GM12864 (cell line): ENCODE measurements at places on chromosomes 5 and 9.

- no peak for DNase-seq
These were observed 15.1 kb upstream of the MAN2A1 start for GRCh38 chr5:109674596-109674995.

- no peak for DNase-seq
These were observed 207.1 kb downstream of the SGCD start for GRCh38 chr5:156534085-156534484.

GRCh38 chr5:16742938-16743337 lies 126.1 kb upstream of the RETREG1 start:
- DNase-seq, result no peak

DNA sequence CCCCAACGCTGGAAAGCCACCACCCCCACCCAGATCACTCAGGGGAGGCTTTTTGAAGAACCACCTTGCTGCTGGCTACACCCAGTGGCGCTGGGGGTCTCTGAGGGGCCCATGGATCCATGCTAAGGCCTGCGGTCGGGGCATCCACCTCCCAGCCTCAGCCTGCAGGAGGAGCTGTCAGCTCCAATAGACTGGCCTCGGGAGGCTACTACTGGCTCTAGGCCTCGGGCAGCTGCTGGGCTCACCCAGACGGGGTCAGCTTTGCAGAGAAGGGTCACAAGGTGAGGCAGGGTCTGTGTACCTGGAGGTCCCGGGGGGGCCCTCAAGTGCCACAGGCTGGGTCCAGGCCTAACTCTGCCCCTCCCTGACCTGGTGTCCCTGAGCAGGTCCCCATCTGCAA lies 193.7 kb downstream of the OLFM1 start:
- no peak for DNase-seq

GRCh38 chr5:75044406-75044805 lies 8.0 kb downstream of the GCNT4 start:
- no peak for DNase-seq

DNA sequence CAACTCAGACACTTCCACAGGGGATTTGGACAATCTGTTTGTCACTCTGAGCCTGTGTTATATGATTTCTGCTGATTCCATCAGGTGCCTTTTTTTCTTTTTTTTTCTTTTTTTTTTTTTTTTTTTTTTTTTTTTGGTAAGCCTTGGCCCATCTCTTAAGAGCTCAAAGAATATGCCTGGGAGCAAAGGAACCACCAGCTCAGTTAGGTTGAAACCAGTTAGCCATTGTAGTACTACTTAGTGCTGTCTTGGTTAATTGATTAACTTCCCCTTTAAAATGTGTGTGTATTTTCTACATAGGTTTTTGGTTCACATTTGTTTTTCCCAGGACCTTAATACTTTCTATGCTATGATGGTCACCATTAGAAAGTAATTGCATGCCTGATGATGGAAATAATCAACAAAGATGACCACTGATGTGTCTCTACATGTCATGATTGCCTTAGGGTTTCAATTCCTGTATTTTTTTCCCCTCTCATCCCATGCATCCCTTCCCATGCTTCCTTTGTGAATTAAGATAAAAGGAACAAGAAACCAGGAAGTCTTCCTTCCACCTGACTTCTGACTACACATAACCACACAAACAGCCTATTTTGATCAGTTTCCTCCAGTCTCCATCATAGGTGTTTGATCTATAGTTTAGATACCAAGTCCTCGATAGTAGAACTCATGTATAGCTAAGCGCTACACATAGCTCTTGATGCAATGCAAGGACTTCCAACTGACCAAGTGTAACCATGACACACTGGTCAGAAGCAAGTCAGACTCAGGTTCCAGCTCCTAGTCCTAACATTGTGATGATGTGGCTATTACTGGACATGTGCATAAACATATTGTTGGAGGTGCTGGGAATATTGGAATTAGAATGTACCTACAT lies 306.1 kb downstream of the EFNA5 start:
- no peak for DNase-seq

GRCh38 chr9:99294850-99295461 lies 72.9 kb downstream of the SEC61B start:
- DNase-seq, result no peak

GRCh38 chr5:176621661-176622079 lies 8.7 kb downstream of the SNCB start:
- DNase-seq, result no peak

GRCh38 chr5:6859951-6860638 lies 146.9 kb downstream of the TENT4A start:
- no peak for DNase-seq

- no peak for DNase-seq
These were observed 64.7 kb downstream of the MEF2C start for GRCh38 chr5:88818296-88818695.

DNA sequence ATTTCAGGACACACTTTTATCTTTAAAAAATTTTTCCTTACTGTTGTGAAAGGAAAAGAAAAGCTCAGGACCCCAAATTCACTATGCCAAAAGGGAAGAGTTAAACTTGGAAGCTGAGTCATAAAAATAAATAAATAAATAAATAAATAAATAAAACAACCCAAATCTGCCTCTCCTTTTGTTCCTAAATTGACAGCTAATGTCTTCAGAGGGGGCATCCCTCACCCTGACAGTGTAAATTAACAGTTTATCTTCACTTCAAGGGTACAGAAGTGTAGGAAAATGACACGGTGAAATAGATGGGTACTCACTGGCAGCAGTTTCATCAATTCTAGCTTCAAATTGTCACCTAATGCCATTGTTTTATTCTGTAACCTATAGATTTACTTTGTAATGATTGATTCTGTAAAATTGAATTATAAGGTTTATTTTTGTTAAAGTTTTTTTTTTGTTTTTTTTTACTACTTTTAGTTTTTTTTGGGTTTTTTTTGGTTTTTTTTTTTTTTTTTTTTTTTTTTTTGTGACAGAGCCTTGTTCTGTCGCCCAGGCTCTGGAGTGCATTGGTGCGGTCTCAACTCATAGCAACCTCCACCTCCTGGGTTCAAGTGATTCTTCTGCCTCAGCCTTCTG lies 18.5 kb upstream of the ANXA1 start:
- no peak for DNase-seq

DNA sequence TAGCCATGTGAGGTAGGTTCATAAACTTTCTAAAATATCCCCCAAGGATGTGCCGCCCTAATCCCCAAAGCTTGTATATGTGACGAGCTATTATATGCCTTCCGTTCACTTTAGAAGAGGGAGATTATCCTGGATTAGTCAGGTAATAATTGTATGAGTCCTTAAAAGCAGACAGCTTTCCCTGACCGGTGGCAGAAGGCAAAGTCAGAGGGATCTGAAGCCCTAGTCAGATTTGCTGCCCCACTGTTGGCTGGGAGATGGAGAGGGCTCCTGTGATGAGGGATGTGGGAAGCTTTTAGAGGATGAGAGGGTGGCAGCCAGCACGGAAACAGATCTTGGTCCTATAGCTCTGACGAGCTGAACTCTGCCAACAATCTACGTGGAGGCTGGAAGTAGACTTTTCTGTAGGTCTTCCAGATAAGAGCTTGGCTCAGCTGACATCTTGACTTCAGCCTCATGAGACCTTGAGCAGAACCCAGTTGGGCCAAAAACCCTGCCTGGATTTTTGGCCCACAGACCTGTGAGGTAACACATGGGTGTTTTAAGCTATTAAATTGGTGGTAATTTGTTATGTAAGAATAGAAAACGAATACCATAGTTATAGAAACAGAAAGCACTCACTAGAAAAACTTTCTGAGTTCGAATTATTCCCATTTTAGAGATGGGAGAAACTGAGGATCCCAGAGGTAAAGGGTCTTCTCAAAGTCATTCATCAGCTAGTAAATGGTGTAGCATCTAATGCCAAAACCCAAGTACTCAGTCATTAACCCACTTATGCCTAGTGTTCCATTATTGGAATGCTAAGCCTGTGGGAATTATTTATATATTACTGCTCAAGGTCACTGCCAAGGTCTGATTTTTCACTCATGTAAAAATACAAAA lies 48.9 kb downstream of the SH3PXD2B start:
- no peak for DNase-seq

GRCh38 chr9:115520646-115521045 lies 402.7 kb upstream of the TNC start:
- no peak for DNase-seq

- no peak for DNase-seq
These were observed 9.9 kb downstream of the RBM27 start for GRCh38 chr5:146213210-146213826.

GRCh38 chr5:157143127-157143971 lies 684 bp upstream of the MED7 start:
- no peak for DNase-seq

- no peak for DNase-seq
These were observed 15.4 kb downstream of the LMAN2 start for GRCh38 chr5:177336112-177336511.

- no peak for DNase-seq
These were observed 1.3 kb downstream of the ZNF131 start for GRCh38 chr5:43121913-43122484.

DNA sequence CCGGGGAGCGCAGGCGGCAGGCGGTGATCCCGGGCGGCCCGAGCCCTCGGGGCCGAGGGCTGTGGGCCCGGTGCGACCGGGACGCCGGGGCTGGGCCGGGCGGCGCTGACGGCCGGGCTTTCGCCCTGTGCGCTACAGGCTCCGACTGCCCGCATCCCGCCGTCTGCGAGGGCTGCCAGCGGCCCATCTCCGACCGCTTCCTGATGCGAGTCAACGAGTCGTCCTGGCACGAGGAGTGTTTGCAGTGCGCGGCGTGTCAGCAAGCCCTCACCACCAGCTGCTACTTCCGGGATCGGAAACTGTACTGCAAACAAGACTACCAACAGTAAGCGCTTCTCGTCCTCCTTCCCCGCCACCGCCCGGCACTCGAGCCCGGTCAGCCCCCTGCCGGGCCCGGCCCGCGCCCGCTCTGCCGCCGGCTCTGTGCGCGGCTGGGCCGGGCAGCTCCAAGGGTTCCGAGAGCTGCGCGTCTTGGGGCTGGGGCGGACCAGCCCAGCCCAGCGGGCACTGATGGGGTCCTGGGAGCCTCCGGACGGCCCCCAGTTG lies 1.6 kb downstream of the LMX1B start:
- no peak for DNase-seq

- no peak for DNase-seq
These were observed 323.1 kb upstream of the DAP start for GRCh38 chr5:11084111-11084510.

DNA sequence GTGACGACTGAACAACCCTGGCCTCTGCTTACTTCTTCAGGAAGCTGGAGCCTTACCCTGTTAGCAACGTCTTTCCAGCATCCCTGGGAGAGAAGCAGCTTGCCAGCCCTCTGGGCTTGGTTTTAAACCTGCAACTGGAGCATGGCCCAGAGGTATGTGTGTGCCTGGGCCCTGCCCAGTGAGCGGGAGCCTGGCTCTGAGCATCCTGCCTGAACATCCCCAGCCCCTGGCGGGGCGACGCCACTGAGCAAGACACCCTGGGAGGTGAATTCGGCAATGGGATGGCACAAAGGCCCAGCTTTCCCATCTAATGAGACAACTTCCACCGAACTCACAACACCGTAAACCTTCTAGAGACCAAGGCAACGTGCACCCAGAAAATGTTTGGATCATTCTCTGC lies 23.6 kb downstream of the IRX4 start:
- DNase-seq, result no peak

DNA sequence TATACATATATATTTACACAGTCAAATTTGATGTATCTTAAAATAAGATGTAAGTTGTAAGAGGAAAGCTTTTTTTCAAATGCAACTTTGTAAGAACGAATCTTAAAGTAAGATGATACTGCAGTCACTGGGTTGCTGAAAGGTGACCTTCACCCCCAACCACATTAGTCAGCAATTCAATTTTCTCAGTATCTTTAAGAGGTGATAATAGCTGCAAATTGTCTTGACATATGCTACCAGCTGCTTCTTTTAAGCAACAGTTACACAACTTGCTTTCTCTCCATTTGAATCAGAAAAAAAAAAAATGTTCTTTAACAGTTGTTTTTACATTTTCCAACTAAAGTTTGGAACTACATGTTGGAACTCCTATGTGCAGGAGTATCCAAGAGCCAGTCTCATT lies 246.6 kb upstream of the CCNG1 start:
- no peak for DNase-seq

DNA sequence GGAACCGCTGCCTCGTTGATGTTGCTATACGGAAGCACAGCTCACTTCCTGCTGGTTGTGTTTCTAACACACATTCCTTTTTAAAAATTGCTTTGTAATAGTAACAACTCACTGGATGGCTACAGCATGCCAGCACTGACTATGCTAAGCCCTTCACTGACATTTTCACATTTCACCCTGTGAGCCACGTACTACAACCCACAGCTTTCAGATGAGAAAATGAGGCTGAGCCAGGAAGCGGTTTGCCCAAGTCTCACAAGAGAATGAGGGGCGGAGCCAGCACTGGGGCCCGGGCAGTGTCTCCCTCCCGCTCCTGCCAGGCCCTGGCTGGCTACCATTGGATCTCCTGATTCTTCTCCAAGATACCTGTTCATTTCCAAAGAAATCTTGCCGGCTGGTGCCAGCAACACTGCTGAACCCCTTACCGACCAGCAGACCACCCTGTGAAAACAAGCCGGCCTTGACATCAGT lies 38.3 kb downstream of the FAM78A start:
- DNase-seq, result peak; percentile 74

DNA sequence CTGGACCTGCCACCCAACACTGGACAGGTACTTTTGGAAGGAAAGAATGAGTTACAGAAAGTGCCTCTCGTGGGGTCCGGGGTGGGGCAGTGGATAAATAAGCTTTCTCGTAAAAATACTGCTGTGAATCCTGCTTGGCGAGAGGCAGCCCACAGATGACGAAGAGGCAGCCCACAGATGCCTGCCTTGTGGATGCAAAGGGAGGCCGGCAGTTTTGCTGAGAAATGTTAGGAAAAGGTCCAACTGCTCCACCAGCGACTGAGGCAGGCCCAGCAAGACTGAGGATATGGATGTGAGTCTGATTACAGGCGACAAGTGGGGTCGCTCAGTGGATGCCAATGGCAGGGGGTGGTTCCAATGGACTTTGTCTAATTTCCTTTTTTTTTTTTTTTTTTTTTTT lies 79.1 kb upstream of the PPP1R26 start:
- DNase-seq, result no peak

DNA sequence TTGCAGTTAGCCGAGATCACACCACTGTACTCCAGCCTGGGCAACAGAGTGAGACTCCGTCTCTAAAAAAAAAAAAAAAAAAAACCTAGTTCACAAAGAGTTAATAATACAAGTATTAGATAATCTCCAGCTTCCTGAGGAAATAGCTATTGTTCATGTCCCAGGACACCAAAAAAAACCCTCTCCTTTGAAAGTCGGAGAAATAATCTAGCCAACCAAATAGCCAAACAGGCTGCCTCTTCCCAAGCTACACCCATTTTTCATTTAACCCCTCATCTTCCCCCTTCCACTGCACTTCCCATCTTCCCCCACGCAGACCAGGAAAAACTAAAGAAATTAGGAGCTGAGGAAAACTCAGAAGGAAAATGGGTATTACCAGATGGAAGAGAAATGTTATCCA lies 23.6 kb downstream of the CNOT8 start:
- no peak for DNase-seq
